ENCODE measurements at places on chromosomes 1 and 21.
A peak's percentile ranks its signal among the peaks of the same experiment; 100 is the strongest.

- no peak for DNase-seq
These were observed 21.5 kb downstream of the ADGRB2 start for GRCh38 chr1:31742462-31743212.

GRCh38 chr21:32889596-32889995 lies 118.0 kb upstream of the PAXBP1 start:
- DNase-seq: no peak

GRCh38 chr21:8990326-8991087 lies 1530.9 kb upstream of the TPTE start:
- DNase-seq: no peak

DNA sequence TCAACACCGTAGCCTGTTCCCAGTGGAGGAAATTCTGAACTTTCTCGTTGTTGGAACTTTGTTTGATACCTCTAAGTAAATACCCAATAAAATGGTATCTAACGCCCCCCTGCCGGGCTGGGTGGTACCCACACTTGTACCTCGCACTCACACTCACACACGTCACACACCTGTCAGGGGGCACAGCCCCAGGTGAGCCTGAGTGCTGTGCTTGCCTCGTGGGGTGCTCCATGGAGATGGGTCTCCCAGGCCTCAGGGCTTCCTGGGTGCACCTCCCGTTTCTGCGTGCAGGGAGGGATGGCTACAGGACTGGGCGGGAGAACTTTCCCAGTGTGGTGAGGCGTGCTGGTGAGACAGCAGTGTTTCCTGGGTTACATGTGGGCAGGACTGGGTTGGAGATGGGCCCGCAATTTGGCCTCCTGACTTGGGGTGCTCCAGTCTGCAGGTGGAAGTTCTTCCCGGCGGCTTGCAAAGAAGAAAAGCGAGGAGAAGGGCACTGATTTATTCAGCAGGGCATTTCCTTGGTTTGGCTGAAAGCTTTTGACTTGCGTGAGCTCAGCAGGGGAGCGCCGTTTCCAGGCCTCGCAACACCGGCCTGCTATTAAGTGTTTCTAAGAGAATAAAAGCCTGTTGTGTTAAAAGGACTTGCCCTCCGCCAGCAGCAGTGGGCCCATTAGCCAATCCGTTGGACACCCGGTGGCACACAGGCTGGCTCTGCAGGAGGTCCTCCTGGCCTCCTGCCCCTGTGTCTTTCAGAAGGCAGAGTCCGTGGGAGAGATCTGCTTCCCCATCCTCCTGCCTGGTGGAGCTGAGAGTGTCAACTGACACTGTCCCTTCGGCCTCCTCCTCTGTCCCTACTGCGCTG lies 79.7 kb downstream of the KIF26B start:
- DNase-seq: no peak

GRCh38 chr1:21503706-21504377 lies 5.4 kb upstream of the ALPL start:
- no peak for DNase-seq

GRCh38 chr1:6294080-6294889 lies 33.4 kb upstream of the GPR153 start:
- DNase-seq: no peak

GRCh38 chr1:203327684-203328457 lies 22.6 kb downstream of the BTG2 start:
- peak; percentile 75 for DNase-seq
